ENCODE measurements at places on chromosomes 6 and 20.

DNA sequence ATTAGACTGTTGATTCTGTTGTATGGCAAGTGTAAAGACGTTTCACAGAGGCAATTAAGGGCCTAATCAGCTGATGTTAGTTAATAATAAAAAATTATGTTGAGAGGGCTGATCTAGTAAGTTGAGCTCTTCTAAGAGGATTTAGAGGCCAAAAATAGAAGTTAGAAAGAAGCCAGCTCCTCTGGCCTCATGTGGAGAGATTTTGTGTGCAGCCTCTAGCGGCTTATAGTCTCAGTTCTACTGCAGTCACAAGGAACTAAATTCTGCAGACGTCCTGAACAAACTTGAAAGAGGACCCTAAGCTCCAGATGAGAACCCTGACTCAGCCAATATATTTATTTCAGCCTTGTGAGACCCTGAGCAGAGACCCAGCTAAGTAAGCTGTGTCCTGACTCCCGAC lies 498.6 kb downstream of the BTBD3 start:
- DNase-seq = no peak

- DNase-seq = no peak
Observed at GRCh38 chr6:75150685-75151412, 55.0 kb downstream of the COL12A1 start.

DNA sequence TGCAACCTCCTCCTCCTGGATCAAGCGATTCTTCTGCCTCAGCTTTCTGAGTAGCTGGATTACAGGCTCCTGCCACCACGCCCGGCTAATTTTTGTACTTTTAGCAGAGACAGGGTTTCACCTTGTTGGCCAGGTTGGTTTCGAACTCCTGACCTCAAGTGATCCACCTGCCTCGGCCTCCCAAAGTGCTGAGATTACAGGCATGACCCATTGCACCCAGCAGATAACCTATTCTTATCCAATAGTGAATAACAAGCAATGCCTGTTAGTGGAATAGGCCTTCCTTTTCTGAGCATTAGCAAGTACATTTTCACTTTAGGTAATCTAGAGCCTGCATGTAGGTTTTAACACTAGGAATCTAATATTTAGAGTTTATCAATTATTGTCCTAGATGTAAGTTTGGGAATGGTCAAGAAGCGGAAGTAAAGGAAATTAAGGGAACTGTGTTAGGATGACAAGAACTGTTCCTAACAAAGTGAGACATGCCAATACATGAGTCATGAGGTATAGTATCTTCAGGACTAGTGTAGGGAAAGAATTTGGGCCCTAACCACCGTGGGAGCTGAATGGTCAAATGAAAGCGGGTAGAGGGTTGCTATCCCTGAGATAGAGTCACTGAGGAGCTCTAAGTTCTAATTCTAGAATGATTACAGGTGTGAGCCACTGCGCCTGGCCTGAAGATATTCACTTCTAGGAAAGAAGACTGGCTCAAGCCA lies 15.0 kb downstream of the BLTP3A start:
- no peak for DNase-seq

DNA sequence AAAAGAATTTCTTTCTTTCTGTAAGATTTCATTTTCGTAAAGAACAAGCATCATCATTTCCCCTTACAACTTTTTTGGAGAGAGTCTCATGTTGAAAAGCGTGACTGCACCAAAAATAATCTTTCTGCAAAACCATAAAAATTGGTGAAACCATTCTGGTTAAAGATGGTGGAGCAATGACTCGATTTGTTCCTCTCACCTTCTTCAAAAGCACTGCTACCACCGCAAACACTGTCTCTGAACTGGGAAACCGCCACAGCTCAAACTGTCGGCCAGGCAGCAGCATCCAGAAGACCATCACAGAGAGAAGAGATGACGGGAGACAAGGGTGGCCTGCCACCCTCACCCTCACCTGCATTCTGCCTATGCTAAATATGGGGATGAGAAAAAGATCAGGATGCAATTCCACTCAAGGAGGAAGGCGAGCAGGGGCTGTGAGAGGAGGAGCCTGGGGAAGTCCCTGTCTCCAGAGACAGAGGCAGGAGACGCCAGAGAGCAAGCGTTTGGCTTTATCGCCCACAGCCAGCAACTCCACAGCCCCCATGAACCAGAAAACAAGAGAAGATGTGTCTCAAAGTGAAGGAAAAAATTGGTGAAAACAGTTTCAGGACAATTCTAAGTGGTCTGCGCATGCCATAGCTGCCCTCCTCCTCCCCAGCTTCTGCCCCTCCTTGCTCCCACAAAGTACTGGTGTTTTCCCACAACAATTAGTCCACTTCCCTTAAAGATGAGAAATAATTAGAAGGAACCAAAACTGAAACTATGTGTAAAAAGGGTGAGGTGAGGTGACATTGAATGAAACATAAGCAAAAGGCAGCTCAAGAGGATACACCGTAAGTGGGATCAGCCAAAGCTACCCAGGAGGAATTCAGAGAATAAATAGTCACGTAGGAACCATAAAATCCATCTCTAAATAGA lies 255.5 kb downstream of the KIF16B start:
- DNase-seq = no peak

GRCh38 chr20:8854571-8854970 lies 214.3 kb upstream of the PLCB4 start:
- DNase-seq = no peak

All from activated CD4-positive, alpha-beta T cell treated with anti-CD3 and anti-CD28 coated beads, Interleukin-2, amount 50 U/mL, for 1 hour (primary cell).